Spinal cord (tissue), 10 donors: ENCODE measurements at places on chromosomes 5 and 9.
A peak's percentile ranks its signal among the peaks of the same experiment; 100 is the strongest.

DNA sequence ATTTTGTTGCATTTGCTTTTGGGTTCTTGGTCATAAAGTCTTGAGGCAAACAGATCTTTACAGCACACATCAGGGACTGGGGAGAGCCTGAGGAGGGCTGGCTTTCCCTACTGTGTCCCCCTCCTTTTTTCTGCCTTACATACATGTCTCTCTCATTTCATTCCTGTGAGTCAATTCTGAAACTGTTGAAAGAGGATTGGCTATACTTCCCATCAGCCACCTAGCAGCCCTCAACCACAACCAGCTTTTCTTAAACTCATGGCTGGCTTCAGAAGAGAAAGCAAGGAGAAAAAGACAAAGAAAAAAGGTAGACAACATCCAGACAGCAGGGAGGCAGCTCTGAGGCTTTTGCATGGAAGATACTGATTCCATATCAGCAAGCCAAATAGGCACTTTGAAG is 374.8 kb upstream of the KIF2A start:
- no peaks in the 10 kb centered on the region for H3K36me3 ChIP-seq
- H3K27ac ChIP-seq = no peak overlapping the region
- H3K4me3 ChIP-seq = no peak overlapping the region

DNA sequence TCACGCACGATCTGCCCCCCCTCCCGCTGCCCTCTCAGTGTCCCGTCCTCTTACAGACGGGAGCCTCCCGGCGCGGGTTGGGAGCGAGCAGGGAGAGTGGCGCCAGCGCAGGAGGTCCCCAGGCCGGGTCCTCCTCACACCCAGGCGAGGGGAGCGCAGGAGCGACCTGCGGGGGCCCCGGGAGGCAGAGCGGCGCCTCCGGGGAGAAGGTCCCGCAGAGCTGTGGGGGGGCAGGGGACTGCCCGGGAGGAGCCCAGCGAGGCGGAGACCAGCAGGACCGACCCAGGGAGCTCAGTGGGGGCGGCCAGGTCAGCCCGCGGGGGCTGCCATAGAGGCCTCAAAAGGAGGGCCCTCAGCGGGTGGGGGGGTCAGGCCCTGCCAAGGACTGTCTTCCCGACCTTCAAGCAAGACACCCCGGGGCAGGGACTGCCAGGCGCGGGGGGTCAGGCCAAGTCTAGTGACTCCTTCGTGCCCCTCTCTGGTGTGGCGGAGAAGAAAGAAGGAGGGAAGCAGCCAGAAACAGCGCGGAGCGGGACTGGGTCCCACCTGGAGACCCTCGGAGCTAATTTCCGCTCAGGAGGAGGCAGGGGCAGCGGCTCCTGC is 123.3 kb upstream of the ERCC6L2 start:
- H3K36me3 ChIP-seq = no peaks in the 10 kb centered on the region
- no peak overlapping the region for H3K4me3 ChIP-seq
- peaks cover 6% of the 10 kb centered on the region for H3K27me3 ChIP-seq

- H3K4me3 ChIP-seq = no peak overlapping the region
- H3K27ac ChIP-seq = no peak overlapping the region
- no peak for DNase-seq
- H3K36me3 ChIP-seq = peaks cover 54% of the 10 kb centered on the region
- H3K27me3 ChIP-seq = no peaks in the 10 kb centered on the region
- peaks cover 32% of the 10 kb centered on the region for H3K4me1 ChIP-seq
Measured at GRCh38 chr9:92612292-92612691, 57.6 kb downstream of the IPPK start.

DNA sequence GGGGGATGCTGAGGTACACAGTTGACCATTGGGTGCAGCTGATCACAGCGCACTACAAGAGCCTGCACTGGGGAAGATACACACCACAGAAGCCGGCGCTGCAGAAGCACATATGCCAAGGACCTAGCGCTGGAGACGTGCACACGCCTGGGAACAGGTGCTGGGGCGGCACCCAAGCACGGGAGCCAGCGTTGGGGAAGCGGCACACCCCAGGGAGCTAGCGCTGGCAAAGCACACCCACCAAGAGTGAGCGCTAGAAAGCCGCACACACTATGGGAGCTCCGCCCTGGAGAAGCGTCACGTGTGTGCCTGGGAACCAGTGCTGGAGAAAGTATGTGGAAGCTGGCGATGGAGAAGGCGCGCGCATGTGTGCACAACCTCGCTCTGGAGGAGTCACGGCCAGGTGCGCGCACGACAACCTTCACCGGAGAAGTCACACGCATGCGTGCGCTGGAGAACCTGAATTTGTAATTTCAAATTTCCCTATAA is 4.5 kb downstream of the FANCC start:
- peak; percentile 66 for DNase-seq
- no peaks in the 10 kb centered on the region for H3K4me1 ChIP-seq
